Stimulated activated CD8-positive, alpha-beta memory T cell treated with anti-CD3 and anti-CD28 coated beads, Interleukin-2, amount 100 ng/mL, for 48 hours (primary cell): ENCODE measurements at places on chromosomes 7 and 10.
A peak's percentile ranks its signal among the peaks of the same experiment; 100 is the strongest.

DNA sequence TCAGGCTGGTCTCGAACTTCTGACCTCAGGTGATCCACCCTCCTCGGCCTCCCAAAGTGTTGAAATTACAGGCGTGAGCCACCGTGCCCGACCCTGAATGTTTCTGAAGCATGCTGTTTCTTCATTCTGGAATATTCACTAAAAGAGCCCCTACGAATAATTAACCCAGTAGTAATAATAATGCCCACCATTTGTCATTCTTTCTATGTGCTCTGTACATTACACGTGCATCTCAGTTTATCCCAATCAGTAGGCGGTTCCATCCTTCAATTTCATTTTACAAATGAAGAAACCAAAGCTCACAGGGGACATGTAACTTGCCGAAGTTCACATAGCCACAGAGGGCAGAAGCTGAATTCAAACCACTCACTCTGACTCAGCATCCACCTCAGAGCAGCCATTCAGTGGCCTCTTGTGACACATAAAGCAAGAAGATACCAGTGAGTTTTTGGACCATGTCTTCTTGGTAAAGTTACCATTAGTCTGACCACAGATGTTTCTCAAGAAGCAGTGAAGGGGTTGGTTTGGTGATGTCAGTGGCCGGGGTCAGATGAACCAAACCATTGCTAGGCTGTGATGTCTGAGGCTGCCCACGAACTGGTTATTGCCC is 71.9 kb upstream of the DUSP5 start:
- DNase-seq, result peak; percentile 45

GRCh38 chr10:114397651-114398145 is 6.6 kb downstream of the AFAP1L2 start:
- no peak for DNase-seq

DNA sequence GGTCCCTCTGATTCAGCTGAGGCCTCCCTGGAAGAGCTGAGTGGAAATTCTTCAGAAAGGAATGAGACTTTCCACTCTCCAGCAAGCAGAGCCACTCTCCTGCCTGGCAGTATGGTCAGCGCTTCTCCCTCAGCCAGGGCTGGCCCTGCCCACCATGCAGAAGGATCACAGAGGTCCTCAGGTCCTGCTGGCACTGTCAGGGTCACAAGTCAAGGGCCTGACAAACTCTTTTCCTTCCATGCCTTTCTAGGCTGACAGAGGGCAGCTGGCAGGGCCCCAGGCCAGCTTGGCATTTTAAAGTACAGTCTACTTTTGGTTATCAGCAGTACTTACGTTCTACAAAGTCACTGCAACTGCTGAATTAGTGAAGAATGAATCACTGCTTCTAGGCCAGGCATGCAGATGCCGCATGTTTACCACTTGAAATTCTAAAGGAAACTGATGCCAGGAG is 119.3 kb upstream of the FRMD4A start:
- no peak for DNase-seq

DNA sequence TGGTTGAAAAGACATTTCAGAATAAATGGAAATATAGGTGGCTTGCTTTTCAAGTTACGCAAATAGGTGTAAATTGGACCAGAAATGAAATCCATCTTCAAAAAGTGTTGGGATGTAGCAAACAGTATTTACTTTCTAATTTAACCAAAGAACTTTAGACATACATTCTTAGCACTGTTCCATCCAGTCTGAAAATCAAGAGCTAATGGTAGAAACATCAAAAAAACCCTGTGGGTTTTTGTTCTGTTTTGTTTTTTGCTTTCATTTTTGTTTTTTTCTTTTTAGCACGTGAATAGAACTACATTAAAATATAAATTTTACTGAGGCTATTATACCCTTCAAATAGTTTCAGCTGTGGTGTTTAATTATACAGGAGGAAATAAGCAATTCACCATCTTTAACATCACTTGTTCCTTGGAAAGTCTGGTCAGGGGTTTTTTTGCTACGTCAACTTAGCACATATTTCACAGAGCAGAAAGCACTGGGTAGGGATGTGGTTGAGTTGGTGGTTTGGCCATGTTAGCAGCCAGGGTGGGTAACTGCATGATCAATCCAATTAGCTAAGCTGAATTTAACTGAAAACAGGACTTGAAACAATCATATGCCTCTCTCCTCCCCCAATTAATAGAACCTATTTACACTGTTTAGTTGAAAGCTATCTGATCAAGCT is 275.4 kb upstream of the PFKP start:
- DNase-seq, result peak; percentile 4

GRCh38 chr10:7580520-7580919 is 86.2 kb downstream of the ITIH5 start:
- no peak for DNase-seq

DNA sequence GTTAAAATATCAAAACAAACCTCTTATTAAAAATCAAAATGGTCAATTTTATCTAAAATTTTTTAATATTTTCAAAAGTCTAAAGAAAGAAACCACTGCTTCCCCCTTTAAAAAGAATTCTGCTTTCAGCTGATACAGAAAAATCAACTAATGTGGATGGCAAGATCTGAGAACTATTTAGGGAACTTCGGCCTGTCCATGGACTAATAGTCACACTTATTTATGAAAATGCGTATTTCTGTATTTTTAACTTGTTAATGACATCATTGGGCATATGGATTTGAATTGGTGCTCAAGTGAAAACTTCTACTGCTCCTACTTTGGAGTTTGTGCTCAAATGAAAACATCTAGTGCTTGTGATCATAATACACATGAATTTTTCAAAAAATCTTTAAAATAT is 31.9 kb downstream of the RNLS start:
- DNase-seq, result no peak

GRCh38 chr7:121610243-121610642 is 214.1 kb upstream of the FAM3C start:
- DNase-seq, result no peak

DNA sequence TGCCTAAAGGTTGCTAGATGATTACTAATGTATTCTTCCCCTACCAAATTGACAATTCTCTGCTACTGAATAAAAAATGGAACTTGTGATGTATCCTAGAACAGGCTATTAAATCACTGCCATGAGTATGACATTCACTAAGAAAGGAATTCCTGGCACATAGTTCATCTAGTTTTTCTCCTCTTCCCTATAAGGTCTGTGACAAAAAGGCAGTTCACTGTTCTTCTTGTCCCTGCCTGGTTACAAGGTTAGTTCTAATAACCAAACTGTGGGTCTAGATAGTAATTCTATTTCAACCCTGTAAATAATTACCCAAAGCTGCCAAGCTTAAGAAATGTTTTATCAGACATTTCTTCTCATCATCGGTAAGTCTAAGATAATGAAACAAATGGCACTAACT is 245.6 kb downstream of the BICC1 start:
- no peak for DNase-seq

DNA sequence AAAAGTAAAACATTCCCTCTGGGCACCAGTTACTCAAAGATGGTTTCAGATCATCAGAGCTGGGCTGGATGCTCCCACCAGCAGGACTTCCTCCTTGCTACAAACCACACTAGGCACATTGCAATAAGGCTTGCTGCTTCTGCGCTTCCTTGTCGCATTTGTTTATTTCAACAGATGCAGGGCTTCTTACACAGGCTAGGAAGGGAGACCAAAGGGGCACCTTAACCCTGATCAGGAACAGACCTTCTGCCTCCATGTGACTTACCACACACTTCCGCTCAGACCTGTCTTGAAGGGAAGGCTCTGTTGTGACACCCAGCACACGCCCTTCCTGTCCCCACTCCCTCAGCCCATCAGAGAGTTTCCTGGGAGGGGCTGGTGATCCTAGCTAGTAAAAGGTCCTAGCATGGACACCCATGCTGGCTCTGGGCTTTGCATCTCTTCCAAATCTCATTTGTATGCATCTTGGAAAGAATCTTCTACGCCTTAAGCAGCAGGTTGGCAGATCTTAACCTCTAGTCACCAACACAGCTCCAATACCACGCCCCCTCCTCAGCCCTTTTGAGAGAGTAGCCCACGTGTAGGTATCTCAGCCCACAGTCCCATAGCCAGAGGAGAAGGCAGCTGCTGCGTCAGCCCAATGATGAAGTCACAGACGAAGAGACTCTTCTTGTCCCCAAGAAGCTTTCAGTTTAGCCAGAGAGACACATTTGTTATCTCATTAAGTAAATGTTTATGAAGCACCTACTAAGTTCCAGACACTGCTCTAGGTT is 47.1 kb upstream of the SVIL start:
- no peak for DNase-seq

- DNase-seq, result peak; percentile 29
Observed at GRCh38 chr7:140673063-140673773, 473 bp downstream of the ADCK2 start.

GRCh38 chr7:51689547-51689946 is 372.9 kb upstream of the COBL start:
- no peak for DNase-seq

DNA sequence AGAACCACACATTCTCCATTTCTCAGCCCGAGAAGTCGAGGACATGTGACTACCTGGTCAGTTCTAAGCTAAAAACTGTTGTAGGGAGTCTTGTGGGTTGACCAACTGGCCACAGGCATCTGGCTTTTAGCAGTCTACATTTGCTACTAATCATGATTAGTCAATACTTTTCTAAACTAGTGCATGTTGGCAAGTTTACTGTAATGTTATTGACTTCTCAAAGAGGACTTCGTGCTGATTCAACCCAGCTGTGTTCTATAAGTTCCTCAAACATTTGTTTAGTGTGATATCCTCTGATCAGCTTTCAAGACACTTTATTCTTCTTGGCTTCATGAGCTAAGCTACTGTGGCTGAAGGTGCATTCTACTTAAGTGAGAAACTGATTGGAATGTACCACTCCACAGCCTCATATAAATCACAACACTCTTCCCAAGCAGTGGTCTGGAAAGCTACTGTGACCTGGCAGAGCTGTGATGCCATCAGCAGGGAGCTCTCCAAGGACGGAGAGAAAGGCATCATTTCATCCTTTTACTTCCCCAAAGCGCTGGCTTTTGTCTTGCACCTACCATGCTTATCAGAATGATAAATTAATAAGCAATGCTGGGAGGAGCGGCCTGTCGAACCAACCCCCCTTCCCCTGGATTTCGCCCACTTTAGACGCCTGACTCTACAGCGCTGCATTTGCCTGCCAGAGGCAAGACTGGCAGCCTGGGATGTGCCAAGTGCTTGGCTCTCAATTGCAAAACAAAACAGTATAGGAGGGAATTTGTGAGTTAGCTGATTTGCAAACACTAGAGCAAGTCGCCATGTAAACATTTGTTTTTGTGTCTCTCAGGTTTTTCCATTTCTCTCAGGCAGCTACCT is 206.7 kb upstream of the PLXNA4 start:
- no peak for DNase-seq

DNA sequence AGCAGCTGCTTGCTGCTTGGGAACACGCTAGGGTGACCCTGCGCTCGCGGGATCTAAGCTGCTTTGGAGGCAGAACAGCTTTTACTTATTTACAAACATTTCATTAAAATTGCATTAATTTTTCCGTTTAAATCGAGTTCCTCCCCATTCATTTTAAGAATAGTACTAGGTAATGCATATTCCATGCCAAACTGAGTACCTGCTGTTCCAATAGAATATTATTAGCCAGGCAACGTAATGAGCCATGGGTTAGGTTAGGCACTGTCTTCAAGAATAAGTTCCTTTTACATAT is 860 bp downstream of the EXOC6 start:
- DNase-seq, result no peak

DNA sequence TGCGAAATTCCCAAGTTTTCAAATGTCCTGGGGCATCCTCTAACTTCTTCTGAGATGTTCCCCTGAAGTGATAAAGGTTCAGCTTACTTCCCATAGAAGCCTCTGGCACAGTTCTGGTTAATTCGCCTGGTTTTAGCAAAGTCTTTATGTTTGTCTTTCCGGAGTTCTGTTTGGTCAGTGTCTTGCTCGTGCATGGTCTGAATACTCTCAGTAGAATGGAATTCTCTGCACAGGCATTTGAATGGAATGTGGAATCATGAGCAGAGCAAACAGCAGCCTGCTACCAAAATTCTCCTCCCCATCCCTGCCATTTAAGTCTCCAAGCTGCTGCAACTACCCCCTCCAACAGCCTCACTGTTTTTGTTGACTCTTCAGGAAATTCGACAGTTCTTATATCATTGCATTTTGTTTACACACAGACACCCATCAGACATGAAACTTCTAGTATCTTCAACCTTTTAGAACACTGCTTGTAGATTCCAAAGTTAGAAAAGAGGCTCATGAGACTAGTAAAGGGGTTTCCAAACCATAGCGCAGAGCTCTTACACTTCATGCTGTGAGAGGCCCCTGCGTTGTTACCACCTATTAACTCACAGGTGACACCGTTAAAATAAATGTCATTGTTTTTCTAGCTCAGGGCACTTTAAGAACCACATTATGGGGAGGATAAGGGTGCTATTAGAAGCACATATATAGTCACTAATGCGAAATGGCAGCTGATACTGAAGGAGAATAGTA is 129.7 kb downstream of the PLCE1 start:
- no peak for DNase-seq

- peak; percentile 35 for DNase-seq
Observed at GRCh38 chr10:97542169-97543024, 30.2 kb upstream of the ANKRD2 start.

DNA sequence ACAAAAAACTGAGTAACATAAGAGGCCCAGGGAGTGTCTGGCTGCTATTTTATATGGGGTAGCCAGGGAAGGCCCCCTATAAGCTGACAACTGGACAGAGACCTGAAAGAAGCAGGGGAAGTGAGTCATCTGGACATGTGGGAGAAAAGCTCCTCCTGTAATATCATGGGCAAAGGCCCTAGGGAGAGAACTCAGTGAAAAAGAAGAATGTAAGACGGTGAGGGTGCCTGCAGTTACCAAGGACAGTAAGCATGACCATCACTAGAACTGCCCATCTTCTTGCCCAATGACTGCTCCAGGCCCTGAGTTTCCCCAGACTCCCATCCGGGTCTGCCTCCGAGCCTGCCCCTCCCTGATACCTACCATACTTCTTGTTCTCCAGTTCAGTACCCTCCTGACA is 2.3 kb downstream of the ELMO1 start:
- no peak for DNase-seq

- no peak for DNase-seq
Observed at GRCh38 chr10:108849688-108850087, 1073.6 kb downstream of the XPNPEP1 start.

DNA sequence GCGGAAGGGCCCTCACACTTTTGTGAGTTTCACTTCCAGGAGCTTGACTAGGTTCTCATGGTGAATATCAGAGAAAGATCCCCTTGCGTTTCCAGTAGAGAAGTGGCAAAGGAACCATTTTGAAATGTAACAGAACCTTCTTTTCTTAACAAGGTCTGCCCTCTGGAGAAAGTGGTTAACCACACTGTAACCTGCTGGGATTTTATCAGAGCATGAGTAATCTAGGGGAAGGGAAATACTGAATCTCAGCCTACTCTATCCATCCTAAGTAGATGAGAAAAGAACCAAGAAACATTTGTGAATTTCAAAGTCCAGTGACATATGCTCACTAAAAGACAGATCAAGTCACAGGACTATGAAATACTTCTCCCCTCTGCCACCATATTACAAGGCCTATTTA is 235.5 kb downstream of the ZEB1 start:
- DNase-seq, result no peak

- DNase-seq, result no peak
Observed at GRCh38 chr10:30538086-30538485, 91.5 kb downstream of the LYZL2 start.

DNA sequence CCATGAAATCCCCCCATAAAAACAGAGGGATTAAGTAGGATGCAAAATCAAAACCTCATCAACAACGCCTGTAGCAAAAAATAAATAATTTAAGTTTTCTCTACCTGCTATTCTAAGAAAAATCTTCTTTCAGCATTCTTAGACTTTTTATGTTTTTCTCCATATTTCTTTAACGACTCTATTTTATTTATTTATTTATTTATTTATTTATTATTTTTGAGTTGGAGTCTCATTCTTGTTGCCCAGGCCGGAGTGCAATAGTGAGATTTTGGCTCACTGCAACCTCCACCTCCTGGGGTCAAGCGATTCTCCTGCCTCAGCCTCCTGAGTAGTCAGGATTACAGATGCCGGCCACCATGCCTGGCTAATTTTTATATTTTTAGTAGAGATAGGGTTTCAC is 192.5 kb downstream of the SEMA3E start:
- DNase-seq, result no peak
